ENCODE measurements at places on chromosomes 13 and 19.

DNA sequence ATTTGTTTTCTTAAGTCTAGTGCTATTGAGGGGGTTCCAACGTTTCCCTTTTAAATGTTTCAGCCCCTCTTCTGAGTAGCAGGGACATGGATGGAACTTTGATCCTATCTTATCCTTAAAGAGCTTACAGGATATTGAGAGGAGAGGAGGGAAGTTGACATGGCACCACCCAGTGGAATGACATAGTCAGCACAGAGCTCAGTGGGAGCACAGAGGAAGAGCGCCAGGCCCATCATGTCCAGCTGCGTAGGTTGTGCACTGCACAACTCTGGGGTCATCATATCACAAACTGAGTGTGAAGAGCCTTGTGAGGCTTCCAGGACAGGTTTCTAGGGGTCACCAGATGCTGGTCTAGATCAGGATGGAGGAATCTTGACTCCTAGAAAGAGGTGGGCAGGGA, 4.6 kb upstream of the CDC42EP5 start:
- no peak for DNase-seq

DNA sequence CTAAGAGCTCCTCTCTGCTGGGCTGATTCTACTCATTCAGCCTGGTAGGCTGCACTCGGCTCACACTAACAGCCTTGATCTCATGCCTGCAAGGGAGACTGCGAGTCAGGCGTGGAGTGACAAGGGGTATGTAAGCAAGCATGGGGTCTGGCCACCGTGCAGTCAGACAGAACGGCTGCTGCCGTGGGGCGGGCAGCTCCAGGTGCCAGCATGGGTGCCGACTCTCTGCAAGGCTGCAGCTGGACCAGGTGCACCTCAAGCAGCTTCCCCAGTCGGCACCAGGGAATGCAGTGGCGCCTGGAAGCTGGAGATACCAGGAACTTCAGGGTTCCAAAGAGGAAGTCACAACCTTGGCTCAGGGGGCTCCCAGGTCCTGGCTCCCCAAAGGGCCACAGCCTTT, 892.3 kb downstream of the OLFM4 start:
- no peak for DNase-seq

DNA sequence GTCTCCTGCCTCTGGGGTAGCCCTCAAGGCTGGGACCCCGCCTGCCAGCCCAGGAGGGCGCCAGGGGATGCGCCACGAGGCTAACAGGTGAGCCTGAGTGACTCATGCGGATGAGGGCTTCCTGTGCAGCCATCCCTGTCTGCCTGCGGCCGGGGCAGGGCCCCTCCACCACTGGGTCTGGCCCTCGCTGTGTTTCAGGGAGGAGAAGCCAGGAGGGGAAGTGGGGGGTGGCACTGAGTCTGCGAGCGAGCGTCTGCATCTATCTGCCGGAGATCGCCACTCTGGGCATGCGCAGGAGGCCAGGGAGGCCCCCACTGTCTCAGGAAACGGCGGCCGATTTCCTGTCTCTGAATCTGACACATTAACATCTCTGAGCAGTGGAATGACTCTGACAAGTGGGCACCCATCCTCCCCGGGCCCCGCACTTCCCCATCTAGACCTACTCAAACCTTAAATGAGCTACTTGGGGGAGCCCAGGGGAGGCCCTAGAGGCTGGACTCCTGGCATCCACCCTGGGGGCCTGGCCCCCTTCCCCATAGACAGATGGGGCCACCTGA, 19.7 kb downstream of the RFX1 start:
- peak; percentile 97 for DNase-seq

DNA sequence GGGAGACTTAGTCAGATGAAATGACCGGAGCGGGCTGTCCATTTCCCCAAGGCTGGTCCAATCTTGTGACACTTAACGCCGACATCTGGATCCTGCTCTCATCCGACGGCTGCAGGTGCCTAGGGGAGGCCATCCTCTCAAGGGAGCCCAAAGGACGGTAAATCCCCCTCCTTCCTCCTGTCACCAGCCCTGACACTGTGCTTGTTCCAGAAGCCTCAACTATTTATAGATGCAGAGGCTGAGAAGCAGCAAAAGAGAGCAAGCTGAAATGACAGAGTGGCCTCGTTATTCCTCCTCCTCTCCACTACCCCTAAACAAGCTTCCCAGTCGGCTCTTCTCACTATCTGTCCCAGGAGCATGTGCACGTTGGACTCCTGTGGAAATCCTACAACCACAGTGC, 533.7 kb downstream of the LIG4 start:
- no peak for DNase-seq

DNA sequence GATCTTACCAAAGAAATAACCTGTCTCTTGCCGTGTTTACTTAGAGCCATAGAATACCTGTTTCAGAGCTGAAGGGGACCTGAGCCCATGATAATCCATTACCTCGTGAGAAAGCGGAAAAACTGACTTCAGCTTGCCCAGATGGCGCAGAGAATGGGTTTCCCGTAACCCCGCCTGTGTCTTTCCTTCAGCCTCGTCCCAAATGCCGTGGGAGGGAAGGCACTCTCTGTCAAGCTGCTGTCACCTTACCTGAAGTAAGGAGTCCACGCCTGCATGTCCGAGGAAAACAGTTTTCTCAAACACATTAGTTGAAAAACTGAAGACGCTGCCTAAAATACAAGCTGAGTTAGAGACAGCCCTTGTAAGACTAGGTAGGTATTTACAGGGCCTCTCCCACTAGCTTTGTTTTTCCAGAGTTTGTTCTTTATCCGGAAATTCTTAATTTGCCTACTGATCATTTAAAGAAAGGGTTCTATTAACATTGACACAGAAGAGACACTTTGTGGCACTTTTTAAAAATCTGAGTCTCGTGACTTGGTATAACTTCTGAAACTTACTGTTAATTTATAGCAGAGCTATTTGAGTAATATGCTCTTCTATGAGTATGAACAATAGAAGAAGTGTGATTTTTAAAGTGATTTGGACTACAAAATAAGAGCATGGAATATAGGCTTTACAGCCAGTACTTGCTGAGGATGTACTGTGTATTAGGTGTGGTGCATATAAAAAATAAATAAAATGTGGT, 1.3 kb upstream of the INTS6 start:
- DNase-seq: peak; percentile 32

- DNase-seq: no peak
Measured at GRCh38 chr13:112849500-112849899, 119.5 kb upstream of the MCF2L start.

DNA sequence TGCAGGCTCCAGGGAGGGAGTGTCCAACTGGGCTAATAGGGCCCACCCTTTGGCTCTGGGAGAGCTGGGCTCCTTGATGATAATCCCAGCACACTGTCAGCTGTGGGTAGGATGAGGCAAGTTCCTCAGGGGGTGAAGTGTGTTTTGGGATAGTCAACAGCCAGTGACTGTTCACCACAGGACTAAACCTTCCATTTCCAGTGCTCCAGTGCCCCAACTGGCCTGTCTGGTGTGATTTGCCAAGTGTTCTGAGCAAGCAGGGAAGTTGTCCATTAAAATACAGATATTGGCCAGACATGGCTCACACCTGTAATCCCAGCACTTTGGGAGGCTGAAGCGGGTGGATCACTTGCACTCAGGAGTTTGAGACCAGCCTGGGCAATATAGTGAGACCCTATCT, 150.9 kb downstream of the TM9SF2 start:
- no peak for DNase-seq

- DNase-seq: peak; percentile 84
Measured at GRCh38 chr19:50607874-50608785, 31.6 kb downstream of the SYT3 start.

DNA sequence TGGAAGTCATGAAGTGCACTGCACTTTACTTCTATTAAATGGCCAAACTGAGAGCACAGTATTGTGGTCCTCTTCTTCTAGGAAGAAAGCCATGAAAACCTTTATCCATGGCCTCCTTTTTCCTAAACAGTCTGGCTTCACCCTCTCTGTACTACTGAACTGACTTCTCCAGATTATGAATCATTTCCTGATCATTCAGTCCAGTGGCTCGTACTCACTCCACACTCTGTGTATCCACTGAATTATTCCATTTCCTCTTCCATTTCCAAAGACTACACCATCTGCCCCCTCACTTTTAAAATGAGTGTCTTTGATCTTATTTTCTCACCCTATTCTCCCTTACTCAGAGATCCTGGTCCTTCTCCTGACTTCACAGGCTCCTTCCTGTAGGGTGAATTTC, 29.7 kb upstream of the FREM2 start:
- no peak for DNase-seq

All from AG20443 (cell line).